ENCODE measurements at places on chromosomes 16 and 17.

DNA sequence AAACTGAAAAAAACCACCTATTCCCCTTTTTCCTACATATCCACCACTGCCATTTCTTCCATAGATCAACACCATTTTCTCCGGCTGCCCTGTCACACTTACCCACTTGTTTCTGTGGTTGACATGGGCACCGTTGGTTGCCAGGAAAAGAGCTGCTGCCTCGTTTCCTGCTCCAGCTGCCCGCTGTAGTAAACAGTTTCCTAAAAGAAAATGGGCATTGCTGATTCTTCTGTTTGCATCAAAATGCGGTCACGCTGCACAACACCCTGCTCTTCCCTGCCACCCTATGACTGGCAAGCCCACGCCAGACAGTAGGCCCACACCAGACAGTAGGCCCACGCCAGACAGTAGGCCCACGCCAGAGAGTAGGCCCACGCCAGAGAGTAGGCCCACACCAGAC is 46.3 kb downstream of the CYB5D2 start:
- no peak for DNase-seq

- DNase-seq = no peak
These were observed 235.1 kb upstream of the XYLT1 start for GRCh38 chr16:17705847-17706246.

DNA sequence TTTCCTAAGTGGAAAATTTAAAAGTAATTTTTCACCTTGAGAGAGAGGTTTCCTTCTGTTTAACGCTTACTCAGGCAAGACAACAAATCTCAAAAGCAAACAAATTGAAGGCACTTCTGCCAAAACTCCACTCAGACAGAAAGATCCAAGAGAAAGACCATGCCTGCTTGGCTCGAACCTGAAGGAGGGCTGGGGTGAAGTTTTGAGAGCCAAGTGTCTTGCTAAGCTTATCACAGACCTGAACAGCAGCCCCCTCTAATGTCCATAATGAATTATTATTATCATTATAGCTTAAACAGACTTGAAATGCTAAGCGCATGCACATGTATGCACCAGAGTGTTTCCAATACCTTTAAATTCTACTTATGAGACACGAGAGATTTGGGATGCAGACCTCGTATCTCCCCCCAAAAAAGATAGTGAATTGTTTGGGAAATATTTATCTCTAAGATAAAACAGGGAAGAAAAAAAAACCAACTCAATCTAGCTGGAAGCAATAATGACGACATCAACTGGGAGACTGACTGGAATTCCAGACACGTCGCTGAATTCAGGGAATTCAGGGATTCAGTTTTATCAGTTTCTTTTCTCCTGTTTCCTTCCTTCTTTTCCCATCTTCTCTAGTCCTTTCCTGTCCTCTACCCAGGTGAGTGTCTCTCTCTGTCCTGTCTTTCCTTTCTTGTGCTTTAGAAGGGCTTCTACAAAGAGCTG is 473.2 kb downstream of the RBFOX1 start:
- DNase-seq = no peak

- DNase-seq = no peak
These were observed 77.6 kb upstream of the LHX1 start for GRCh38 chr17:36859706-36860105.

- no peak for DNase-seq
These were observed 329.9 kb downstream of the KCNJ2 start for GRCh38 chr17:70499067-70499786.

GRCh38 chr17:17155568-17155967 is 50.6 kb downstream of the PLD6 start:
- peak; percentile 27 for DNase-seq

GRCh38 chr16:74652249-74652648 is 14.4 kb downstream of the RFWD3 start:
- DNase-seq = no peak

DNA sequence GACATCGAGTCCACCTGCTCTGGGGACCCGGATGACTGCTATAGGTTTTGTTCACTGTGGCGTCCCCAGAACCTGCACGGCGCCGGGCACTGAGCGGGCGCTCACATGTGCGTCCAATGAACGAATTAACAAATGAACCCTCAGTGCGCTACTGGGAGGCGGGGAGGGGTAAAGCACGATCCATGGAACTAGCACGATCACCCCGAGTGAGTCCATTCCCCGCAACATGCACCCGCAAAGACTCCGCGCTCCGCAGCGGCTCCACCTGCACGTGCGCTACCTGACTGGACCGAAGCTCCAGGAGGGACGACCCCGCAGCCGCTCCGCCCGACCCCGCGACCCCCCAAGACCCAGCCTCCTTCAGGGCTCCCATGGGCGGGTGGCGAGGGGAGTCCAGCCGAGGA is 491 bp downstream of the TRAP1 start:
- DNase-seq = peak; percentile 23

- no peak for DNase-seq
These were observed 63.3 kb upstream of the TMC5 start for GRCh38 chr16:19354371-19354770.

All from CD4-positive, alpha-beta T cell treated with Interleukin-4 for 1 hour (primary cell).